ENCODE measurements at places on chromosomes 5 and 9. TPM values are rescaled to one million over a fixed set of nuclear protein-coding genes. Genes with fewer than 3 reads are reported as not detected.
A peak's percentile ranks its signal among the peaks of the same experiment; 100 is the strongest.

DNA sequence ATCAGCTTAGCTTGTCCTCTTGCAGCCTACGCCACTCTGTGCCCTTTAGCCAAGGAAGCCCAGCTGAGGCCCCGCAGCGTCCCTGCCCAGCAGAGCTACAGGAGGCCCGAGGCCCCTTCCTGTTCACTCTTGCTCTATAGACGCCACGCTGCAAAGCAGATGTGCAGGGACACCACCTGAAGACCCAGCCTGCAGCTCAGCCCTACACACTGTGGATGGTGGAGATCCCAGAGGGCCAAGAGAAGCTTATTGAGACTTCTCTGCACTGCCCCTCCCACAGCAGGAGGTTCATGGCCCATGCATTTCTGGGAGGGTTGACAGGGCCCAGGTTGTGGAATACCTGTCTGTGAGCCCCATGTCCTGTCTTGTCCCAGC, 33.6 kb downstream of the IRF1 start:
- DNase-seq, result no peak

DNA sequence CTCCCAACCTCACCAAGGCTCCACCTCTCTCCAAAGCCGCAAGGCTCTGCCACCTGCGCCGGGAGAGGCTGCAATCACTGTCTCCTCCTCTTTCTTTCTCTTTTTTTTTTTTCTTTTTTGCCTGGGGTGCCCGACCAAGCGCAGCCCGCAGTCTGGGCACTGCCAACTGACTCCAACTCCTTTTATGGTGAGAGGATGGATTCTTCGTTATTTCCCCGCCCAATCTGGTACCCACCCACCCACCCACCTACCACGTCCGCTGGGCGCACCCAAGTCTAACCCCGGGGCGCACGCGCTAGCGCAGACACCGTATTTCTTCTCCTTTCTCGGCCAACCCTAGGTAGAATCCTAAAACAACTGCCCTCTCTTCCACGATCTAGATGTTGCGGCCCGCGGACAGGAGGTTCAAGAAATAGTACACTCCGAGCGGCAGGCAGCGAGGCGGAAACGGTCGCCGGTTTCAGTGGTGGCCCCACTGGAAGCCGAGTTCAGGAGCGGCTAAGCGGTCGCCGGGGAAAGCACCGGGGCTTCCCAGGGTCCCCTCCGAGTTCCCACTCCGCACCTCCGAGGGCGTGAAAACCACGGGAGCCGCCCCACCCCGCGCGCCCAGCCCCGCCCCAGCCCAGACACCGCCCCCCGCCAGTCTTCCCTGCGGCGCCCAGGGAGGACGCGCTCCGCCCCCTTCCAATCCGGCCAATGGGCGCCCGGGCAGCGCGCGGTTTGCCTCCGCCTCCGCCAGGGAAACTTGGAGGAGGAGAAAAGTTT, 385 bp upstream of the PTGER4 start:
- DNase-seq, result peak; percentile 97

DNA sequence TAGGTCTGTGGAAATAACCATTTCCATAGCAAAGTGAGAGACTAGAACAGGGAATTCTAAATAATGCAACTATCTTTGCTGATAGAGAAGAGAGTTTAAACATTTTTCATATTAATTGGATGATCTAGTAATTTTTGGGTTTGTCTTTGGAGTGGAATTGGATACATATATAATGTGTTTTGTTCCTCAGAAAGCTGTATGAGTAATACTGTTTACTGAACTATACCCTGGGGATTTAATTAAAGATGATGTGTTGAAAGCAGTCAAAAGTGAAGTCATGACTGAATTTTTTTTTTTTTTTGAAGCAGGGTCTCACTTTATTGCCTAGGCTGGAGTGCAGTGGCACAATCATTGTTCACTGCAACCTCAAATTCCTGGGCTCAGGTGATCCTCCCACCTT, 17.9 kb downstream of the FER start:
- no peak for DNase-seq

HK3 gene
- total RNA-seq, result not detected

SLC46A2 gene
- total RNA-seq, result not detected

ST8SIA4 gene
- 32.0 TPM for total RNA-seq

DNA sequence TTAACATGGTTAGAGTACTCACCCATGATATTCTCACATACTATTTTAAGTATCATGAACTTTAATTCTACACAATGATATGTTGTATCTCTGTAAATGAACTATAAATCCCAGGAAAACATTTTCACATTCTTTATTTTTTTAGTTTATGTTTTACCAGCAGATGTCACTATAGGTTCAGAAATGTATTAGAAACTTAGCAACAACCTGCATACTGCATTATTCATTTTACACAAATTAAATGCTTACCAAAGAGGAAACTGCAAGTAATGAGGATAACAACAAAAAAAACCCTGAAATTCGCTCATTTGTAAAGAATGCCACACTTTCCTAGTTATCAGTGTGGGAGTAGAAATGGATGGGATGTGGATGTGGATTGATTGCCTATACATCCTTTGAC, 217.5 kb upstream of the OTULINL start:
- DNase-seq, result no peak

GRCh38 chr5:68347536-68347935, 132.0 kb downstream of the PIK3R1 start:
- DNase-seq, result no peak

CHSY3 gene
- total RNA-seq, result not detected

PCAT7 gene
- total RNA-seq, result not detected

GRCh38 chr5:14438195-14438606, 143.4 kb upstream of the OTULINL start:
- DNase-seq, result no peak

IFNK gene
- total RNA-seq, result not detected

DNA sequence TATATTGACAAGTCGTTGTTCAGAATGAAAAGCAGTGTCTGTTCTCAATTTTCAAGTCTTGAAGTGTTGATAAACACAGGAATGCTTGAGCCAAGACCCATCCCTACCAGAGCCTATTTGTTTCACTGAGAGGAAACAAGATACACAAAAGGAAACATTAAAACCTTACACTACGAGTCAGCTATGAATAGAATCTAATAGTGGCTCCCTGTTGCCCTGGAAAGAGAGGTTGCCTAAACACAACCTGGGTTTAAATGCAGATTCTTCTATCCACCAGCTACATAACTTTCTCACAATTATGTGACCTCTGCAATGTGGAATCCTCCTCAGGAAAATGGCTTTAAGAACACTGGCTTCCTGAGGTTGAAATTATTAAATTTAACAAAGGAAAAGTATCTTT, 29.1 kb upstream of the BNC2 start:
- DNase-seq, result no peak

CER1 gene
- not detected for total RNA-seq

DNA sequence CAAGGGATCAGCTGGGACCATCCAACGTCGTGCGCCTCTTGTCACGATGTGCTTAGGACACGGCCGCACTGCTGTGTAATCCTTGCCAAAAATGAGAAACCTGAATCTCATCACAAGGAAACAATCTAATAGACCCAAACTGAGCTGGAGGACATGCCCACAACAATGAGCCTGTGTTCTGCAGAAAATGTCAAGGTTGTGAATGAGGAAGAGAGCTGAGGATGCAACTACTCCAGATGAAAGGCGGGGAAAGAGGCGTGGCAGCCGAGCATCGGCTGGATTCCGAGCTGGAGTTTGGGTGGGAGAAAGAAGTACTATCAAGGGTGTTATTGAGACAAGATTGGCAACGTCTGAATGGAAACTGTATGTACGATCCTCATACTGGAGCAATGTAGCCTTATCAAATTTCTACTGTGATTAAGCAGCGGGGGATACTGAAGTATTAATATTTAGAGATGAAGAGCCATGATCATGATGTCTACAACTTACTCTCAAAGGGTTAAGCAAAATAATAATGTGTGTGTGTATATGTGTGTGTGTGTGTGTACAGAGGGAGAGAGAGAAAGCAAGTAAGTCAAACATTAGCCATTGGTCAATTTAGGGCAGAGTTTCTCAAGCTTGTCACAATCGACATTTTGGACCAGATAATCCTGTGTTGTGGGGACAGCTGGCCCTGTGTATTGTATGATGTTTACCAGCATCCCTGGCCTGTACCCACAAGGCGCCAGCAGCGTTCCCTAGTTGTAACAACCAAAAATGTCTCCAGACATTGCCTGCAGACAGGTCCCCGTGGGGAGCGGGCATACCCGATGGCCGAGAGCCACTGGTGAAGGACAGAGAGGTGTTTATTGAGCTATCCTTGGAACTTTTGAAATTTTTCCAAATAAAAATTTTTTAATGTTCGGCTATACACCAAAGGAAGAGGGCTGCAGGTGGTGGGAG, 46.5 kb downstream of the DUSP1 start:
- no peak for DNase-seq

DNA sequence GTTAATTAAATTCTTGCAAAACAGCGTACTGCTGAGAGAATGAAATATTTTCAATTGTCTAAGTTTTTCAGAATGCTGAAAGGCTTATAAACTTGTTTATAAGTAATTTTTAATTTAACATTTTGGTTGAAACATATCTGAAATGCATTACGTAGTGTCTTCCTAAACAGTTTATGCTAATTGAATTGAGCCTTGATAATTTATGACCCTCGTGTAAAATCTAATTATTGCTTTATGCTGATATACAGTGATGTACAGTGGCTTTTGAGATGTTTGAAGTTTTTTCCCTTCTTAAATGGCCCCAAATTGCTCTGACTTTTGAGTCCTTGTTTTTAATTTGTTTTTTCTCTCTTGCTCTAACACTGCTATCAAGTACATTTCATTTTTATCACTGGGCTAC, 262.7 kb downstream of the FBXL7 start:
- no peak for DNase-seq

- no peak for DNase-seq
Observed at GRCh38 chr5:139689631-139690063, 41.5 kb downstream of the CXXC5 start.

AUH gene
- 30.4 TPM for total RNA-seq

GRCh38 chr9:5786370-5787127, 46.4 kb downstream of the ERMP1 start:
- DNase-seq, result no peak

ADAMTS6 gene
- 1.3 TPM for total RNA-seq

DNA sequence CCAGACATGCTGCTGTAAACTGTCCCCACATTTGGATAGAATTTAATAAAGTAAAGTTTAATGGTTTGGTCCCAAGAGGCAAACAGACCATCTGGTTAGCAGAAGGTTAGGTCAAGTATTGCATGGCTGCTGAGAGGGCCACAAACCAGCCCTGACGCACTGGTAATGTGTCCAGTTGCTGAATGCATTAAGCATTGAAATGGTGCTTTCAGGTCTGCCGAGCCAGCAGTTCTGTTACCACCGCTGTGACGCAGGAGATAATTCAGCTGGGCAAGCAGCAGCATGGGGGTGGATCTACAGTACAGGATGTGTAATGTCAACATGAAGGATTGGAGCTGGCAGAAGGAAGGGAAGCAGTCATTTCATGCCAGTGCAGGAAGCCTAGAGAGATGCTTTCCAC, 16.0 kb downstream of the ZNF462 start:
- DNase-seq, result no peak

- DNase-seq, result no peak
Observed at GRCh38 chr5:163649514-163649913, 144.1 kb downstream of the MAT2B start.

CCDC192 gene
- total RNA-seq, result not detected

- DNase-seq, result no peak
Observed at GRCh38 chr9:32339424-32339823, 45.0 kb upstream of the ACO1 start.

DNA sequence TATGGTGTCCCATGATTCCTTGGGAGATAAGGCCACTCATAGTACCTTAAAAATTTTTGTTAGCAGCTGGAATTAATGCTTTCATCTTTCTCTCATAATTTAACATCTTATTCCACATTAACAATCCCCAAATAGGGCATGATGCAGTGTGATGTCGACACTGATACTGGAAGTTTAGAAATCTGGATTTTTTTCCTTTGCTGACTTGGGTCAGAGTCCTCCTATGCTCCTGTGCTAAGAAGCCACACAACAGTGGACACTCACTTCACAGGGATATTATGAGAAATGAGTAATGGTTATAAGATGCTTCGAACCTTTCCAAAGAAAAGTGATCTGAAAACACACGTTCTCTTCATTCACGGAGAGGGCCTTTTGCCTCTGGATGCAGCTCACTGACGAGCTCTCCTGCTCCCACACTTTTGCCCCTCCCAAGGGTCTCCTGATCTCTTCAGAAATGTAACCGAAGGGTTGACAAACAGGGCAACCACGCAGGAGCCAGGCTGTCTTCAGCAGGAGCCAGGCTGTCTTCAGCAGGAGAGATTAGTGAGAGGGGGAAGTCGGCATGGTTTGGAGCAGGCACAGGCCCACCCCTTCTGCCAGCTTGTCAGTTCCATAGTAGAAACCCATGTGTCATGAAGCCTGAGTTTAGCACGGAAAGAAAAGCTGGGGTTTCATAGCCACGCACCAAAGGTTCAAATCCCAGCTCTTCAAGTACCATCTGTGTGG, 247.8 kb downstream of the AOPEP start:
- no peak for DNase-seq

GRCh38 chr5:129763651-129764050, 15.8 kb downstream of the MINAR2 start:
- DNase-seq, result no peak

DNA sequence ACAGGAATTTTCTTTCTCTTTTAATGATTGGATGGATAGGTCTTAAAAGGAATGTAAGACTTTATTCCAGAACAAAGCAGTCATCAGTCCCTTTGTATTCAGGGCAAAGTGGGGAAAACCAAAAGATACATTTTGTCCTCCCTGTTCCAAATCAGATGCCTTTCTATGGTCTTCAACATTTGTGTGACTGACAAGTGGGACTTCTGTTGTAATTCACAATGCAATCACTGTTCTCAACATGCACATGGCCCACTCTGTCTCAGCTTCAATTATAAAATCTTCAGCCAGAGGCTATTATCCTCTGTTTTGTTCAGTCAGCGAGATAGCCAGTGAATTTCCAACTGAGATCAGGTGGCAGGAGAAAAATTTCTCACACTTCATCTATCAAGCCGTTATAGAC, 95.5 kb upstream of the ERBIN start:
- no peak for DNase-seq

PCDHGB4 gene
- total RNA-seq, result 0.09 TPM

DNA sequence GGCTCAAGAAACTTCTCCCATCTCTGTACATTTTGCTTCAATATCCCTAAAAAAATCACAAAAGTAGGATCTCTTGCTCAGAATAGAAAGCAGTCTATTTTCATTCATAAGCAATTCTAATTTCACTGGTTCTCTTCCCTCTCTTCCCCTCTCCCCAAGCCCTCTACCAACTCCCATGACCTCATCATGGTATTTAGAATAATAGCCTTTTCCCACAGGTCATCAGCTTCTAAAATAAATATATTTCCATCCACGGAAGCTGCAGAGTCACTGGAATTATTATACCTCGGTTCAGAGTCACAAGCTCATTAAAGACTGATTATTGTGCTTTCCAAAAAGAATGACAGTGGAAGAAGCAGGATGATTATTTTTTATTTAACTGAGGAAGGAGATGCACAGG, 84.2 kb upstream of the ADRA1B start:
- no peak for DNase-seq

- no peak for DNase-seq
Observed at GRCh38 chr9:92846662-92847145, 31.1 kb downstream of the ZNF484 start.

FOXD4L4 gene
- 0.11 TPM for total RNA-seq

SH3TC2 gene
- not detected for total RNA-seq

ANKRD18A gene
- total RNA-seq, result 7.5 TPM

- no peak for DNase-seq
Observed at GRCh38 chr5:39674209-39675082, 249.7 kb upstream of the DAB2 start.

SLC24A2 gene
- not detected for total RNA-seq
